ENCODE measurements at places on chromosomes 7 and 10.

DNA sequence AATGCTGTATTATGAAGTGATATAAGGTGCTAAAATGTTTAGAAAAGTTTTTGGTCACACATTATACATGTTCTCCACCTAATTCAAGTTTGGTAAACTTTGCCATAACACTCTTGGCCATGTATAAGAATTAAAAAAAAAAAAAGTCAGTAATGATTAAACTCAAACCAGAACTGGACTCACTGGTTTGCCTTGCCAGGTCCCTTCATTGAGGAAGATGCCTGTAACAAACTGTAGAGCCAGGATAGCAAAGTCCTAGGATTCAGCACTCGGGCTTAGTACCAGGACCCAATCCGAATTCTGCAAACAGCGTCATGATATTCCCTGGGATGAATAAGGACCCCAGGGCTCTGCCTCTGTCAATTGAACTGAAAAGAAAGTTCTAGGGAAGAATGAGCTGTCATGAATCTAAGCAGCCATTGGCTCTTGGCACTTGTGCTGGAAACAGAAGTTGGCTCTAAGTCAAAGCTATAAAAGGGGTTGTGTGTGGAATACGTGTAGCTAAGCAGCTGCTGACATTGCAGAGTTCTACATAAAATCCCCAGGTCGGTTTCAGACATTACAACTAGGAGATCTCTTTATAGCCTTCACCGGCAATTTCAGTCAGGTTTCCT lies 216.9 kb downstream of the C7orf25 start:
- no peak for DNase-seq

DNA sequence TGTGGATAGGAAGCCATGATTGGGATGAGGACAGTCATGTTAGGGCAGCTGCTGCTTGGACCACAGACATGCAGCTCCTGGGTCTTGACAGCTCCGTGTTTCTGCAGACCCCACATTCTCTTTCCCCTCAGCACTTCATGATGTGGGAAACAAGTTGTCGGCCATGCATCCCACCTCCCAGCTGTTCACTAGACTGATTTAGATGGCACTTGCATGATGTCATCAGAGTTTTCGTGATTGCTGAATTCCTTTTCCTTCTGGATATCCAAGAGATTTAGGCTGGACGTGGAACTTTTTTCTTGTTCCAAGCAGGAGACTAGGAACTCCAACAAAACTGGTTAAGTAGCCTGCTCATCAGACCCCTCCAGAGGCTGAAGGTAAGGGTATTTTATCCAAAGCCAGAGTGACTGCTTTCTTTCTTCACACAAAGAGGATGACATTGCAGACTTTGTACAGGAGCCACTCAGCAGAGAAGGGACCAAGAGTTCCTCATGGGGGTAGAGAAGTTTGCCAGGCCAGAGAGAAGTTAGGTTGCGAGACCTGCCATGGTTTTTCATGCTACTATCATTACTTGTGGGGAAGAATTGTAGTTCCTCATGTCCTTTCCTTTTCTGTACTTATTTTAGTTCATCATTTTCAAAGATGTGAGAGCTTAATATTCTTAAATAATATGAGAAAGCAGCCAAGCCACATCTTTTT lies 117.7 kb upstream of the GJD4 start:
- no peak for DNase-seq

DNA sequence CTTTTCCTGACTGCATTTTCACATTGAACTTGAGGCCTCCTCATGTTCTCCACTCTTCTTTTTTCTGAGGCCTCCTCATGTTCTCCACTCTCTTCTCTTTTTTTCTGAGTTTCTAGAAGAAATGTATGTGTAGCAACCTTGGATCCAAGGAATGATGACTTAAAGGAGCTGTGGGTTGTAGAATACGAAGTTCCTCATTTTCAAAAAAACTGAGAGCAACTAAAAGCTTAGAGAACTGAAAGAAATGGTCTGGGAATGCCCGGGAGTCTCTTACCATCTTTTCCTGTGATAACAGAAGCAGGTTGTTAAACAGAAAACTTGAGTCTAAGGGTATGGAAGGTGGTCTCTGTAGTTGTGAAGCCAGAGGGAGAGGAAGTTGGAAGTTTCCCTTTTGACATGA lies 32.8 kb downstream of the MRPS33 start:
- no peak for DNase-seq

GRCh38 chr10:86176850-86177536 lies 189.6 kb downstream of the GRID1 start:
- no peak for DNase-seq

DNA sequence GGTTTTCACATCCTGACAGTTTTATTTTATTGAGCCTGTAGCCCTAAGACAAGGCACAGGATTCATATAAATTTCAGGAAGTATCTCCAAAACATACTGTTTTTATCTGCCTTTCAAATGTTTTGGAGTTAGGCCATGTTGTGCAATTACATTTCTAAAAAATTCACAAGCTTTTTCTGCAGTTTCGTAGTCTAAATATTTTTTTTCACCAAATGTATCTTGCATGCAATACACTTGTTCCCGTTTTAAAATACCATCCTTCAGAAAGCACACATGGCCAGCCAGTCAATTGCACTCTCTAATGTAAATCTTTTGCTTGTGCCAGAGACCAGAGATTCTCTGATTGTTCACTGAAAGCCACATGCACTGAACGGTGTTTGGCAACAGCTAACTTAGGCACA lies 161.5 kb upstream of the PRKCQ start:
- DNase-seq, result no peak

- no peak for DNase-seq
These were observed 6.9 kb upstream of the GNG11 start for GRCh38 chr7:93914581-93915066.

GRCh38 chr10:86345859-86346798 lies 20.5 kb downstream of the GRID1 start:
- no peak for DNase-seq

GRCh38 chr10:110617425-110618229 lies 26.5 kb upstream of the RBM20 start:
- DNase-seq, result no peak

DNA sequence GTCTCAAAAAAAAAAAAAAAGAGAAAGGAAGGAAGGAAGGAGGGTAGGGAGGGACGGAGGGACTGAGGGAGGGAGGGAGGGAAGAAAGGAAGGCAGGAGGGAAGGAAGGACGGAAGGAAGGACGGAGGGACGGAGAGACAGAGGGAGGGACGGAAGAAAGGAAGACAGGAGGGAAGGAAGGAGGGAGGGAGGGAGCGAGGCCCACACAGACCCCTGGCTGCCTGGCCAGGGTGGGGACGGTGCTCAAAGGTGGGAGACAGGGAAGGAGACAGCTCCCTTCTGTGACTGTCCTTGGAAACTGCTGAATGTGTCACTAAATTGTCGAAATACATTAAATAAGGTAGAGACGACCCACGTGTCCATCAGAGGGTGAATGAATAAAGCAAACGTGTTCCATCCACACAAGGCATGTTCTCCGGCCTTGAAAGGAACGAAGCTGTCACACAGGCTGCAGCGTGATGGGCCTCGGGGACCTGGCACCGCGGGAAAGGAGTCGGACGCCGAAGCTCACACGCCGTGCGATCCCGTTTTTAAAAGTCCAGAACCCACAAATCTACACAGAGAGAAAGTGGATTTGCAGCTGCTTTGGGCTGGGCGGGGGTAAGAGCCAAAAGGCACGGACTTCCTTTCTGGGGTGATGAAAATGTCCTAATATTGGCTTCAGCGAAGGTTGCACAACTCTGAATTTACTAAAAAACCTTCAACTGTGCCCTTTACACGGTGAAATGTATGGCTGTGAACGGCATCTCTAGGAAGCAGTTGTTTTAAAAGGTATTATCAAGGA lies 23.3 kb downstream of the ADAP1 start:
- DNase-seq, result no peak

DNA sequence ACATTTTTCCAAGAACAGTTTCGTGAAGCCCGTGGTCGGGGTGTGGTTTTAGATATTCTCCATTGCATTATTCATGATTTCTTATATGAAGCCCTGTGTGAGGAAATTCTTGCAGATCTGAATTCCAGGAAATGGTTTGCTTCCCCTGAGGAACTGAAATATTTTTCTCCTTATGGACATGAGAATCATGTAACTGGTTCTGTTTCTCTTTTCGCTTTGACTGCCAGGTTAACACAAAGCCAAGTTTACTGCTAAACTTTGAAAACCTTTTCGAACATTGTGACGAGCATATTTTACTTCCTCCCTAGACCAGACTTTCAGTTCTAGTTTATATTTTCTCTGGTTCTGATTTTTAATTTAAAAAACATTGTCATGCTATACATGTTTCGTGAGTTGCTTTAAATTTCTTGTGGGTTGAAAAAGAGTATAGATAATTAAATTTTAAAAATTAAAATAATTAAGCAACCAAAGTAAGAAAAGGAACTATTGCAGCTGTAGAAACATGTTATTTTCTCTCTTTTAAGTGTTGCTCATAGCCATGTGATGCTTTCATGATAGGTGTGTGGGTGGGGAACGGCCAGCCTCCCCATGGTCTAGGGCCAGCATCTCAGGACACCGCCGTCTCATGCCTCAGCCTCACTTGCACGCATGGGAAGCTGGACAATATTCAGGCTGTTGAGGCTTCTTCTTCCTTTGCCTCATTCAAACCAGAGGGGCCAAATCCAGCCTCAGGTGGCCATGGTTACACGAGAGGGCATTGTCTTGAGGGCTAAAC lies 97.1 kb downstream of the CREB5 start:
- DNase-seq, result no peak

- DNase-seq, result no peak
These were observed 474.1 kb upstream of the AKR1E2 start for GRCh38 chr10:4351723-4352413.

DNA sequence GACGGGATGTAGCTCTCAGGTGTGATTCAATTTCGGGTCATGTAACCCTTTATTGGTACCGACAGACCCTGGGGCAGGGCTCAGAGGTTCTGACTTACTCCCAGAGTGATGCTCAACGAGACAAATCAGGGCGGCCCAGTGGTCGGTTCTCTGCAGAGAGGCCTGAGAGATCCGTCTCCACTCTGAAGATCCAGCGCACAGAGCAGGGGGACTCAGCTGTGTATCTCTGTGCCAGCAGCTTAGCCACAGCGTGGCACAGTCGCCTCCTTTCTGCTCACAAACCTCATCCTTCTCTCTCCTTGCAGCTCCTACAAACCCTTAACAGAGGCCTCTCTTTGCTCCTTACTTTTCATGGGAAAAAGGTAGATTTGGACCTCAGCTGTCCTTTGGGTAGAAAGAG lies 197.5 kb upstream of the PRSS58 start:
- DNase-seq, result no peak

GRCh38 chr7:28733035-28733434 lies 225.1 kb downstream of the TRIL start:
- no peak for DNase-seq

DNA sequence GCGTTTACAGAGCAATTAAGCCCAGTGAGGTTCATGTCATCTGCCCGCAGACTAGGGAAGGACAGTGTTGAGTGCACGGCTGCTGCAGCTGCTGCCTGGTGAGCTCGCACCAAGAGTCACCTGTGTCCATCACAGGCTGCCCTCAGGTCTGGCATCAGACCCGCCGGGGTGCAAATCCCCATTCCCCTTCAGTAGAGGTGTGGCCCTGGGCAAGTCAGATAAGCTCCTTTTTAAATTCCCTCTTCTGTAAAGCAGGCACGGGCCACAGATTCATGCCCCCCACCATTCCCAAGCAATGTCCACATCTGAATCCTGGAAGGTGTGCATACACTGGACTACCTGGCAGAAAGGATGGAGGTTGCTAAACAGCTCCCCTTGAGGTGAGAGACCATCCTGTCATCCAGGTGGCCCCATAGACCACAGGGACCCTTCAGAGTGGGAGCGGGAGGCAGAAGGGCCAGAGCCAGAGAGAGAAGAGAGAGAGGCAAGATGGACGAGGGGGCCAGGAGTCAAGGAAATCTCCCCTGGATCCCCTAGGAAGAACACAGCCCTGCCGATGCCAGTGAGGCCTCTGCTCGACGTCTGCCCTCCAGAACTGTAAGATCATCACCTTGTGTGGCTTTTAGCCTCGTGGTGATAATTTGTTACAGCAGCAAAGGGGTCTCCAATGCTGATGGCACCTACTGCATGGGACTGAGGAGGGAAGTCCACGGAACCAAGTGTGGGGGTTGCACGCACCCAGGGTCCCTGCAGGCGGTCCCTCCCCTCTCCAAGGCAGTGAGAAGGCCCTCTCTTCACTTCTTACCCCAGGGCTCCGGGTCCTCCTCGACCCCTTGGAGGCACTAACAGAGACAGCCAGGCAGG lies 168.8 kb downstream of the TCERG1L start:
- no peak for DNase-seq

GRCh38 chr7:98360221-98361130 lies 40.4 kb downstream of the BAIAP2L1 start:
- DNase-seq, result no peak

DNA sequence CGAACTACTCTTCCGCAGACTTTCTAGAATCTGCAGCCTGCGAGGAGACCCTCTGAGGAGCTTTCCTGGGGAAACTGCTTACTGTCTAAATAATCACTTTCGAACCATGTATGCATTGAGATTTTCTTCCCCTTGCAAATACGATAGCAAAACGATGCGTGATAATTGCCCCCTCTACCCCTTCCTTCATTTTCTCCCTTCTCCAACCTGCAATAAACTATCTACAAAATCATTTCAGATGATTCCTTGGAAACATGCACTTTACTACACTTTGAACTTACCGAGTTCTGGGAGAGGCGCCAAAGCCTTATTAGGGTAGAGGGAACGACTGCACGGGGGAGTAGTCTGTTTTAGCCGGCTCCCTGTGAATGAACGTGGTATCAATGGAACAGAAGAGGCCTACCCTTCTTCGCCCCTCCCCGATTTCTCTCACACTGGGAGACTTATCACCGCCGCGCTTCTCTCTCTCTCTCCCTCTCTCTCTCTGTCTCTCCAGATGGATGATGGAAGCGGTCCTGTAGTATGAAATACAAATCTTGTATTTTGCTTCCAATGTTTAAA lies at the start of gene FGFBP3:
TSS of gene FGFBP3 (minus strand) at position 370 of the 561 bp plus-strand sequence. CDS start 517 bp downstream, outside the sequence.
- no peak for DNase-seq

DNA sequence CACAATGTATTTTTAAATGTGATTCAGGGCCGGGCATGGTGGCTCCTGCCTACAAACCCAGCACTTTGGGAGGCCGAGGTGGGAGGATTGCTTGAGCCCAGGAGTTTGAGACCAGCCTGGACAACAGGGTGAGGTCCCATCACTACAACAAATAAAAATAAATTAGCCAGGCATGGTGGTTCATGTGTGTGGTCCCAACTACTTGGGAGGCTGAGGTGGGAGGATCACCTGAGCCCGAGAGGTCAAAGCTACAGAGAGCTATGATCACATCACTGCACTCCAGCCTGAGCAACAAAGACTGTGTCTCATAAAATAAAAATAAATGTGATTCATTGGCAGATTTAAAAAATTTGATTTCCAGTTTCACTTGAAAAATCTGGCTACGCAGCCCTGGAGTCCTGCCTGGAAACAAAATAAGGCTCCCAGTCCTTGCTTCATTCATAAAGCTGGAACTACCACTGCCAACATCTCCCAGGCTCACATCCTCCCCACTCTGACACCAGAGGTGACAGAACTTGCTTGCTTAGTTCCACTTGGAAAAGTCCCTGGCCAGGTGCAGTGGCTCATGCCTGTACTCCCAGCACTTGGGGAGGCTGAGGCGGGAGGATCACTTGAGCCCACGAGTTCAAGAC lies 27.9 kb upstream of the SLC35G1 start:
- no peak for DNase-seq

- DNase-seq, result no peak
These were observed 104.7 kb upstream of the KLF14 start for GRCh38 chr7:130838738-130839137.

- DNase-seq, result no peak
These were observed 99.0 kb downstream of the AOAH start for GRCh38 chr7:36625247-36625646.

GRCh38 chr7:27173956-27174873 lies at the start of gene HOXA10:
Gene HOXA10, minus strand, starts transcription at chr7:27174320. Its CDS starts 14 bp downstream, at chr7:27174306.
- no peak for DNase-seq

Data from stimulated activated CD8-positive, alpha-beta memory T cell treated with anti-CD3 and anti-CD28 coated beads, Interleukin-7, amount 100 ng/mL, for 1 hour (primary cell).